Muscle of leg (tissue), 16 donors: ENCODE measurements at places on chromosomes 12 and 14. TPM values are rescaled to one million over a fixed set of nuclear protein-coding genes. Genes with fewer than 3 reads are reported as not detected.

DNA sequence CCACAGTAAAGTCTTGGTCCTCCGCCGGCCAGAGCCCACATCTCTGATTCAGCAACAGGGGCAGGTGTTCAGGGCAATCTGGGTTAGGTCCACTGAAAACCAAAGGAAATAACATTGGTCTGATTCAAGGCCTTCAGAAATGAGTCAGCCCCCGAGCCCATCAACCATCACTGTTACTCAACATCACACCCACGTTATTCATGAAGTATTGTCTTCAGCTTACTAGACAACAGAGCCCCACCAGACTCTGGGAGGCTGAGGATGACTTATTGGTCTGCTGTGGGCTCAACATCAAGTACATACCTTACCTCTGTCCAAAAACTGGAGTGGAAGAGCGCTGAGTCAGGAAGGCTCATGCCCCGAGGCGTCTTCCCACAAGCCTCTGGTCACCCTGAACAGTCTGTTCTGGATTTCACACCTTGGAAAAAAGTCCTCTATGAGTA lies 97.5 kb downstream of the ZFP36L1 start:
- H3K4me1 ChIP-seq: peaks cover 27% of the 10 kb centered on the region
- no peak for DNase-seq
- H3K27me3 ChIP-seq: no peaks in the 10 kb centered on the region
- H3K4me3 ChIP-seq: no peak overlapping the region
- no peaks in the 10 kb centered on the region for H3K36me3 ChIP-seq

DNA sequence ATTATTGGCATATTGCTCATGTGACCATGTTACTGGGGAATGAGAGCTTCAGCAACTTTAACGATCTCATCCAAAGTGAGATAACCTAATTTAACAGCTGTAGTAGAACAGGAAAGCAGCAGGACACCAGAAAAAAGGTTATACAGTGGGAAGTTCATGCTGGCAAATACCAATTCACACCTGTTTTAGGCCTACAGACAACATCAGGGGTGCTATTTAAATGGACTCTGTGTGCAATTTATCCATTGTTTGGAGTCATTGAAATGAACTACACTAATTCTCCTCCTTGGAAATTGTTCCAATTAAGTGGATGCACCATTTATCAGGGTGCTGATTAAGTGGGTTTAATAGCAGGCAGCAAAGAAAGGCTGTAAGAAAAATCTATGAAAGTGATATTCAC lies 424.4 kb upstream of the LMO3 start:
- H3K27me3 ChIP-seq: no peaks in the 10 kb centered on the region
- H3K4me1 ChIP-seq: no peaks in the 10 kb centered on the region
- DNase-seq: no peak
- no peak overlapping the region for H3K4me3 ChIP-seq
- H3K27ac ChIP-seq: no peak overlapping the region
- no peaks in the 10 kb centered on the region for H3K36me3 ChIP-seq

- no peaks in the 10 kb centered on the region for H3K27me3 ChIP-seq
- H3K27ac ChIP-seq: no peak overlapping the region
- no peaks in the 10 kb centered on the region for H3K36me3 ChIP-seq
- no peak for DNase-seq
These were observed 110.4 kb upstream of the CPSF6 start for GRCh38 chr12:69129017-69129416.

DNA sequence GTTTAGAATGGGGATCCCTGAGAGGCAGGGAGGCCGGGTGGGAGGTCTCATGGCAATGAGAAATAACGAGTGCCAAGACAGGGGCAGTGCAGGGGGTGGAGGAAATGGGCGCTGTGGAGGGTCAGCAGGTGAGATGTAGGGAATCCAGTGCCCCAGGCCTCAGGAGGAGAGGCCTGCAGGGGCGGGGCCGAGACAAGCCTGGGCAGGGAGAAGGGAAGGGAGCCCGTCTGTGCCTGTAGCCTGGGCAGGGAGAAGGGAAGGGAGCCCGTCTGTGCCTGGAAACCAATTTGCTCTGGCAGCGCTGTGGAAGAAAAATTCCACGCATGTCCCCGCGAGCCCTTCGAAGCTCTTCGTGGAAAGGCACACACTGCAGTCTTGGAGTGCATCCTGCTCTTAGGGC lies 10.6 kb upstream of the NCOR2 start:
- DNase-seq: no peak
- H3K4me3 ChIP-seq: no peak overlapping the region
- peaks cover 3% of the 10 kb centered on the region for H3K27me3 ChIP-seq
- H3K27ac ChIP-seq: no peak overlapping the region

- DNase-seq: no peak
- H3K4me1 ChIP-seq: peaks cover 9% of the 10 kb centered on the region
- H3K27ac ChIP-seq: no peak overlapping the region
- H3K36me3 ChIP-seq: no peaks in the 10 kb centered on the region
- no peaks in the 10 kb centered on the region for H3K27me3 ChIP-seq
These were observed 72.5 kb upstream of the ATP2B1 start for GRCh38 chr12:89781156-89781555.

- no peak overlapping the region for H3K27ac ChIP-seq
- no peaks in the 10 kb centered on the region for H3K4me1 ChIP-seq
- H3K4me3 ChIP-seq: no peak overlapping the region
- H3K36me3 ChIP-seq: no peaks in the 10 kb centered on the region
These were observed 71.0 kb downstream of the PHETA1 start for GRCh38 chr12:111297703-111298426.

DNA sequence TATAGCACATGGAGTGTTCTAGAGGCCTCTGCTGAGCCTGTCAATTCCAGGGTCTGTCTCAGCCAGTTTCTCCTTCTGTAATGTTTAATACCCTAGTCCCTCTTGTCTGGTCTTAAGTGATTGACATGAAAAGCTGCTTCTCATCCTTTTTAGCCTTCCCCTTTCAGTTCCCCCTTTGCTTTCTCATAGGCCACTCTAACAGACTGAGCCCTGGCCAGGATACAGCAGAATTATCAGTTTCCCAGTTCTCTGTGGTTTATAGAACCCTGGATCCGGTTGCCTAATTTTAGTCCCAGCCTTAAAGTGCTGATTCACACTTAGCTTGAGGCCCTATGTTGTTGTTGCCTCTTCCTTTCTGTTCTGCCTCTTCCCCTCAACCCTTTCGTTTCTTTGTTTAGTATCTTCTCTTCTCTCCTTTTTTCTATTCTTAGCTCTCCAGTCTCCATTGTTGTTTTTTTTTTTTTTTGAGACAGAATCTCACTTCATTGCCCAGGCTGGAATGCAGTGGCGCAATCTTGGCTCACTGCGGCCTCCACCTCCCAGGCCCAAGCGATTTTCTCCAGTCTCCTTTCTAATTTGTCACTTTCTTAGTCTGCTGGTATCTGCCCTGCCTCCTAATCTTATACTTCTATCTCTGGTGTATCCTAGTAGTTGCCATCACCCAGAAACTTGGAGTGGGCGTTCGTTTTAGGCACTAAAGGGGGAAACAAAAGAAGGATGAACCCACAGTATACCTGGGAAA lies 2.9 kb upstream of the BIN2 start:
- H3K4me3 ChIP-seq: no peak overlapping the region
- no peaks in the 10 kb centered on the region for H3K36me3 ChIP-seq
- no peak overlapping the region for H3K27ac ChIP-seq
- peak; percentile 82 for DNase-seq
- peaks cover 2% of the 10 kb centered on the region for H3K27me3 ChIP-seq

GRCh38 chr12:570435-570920 lies 92.8 kb downstream of the NINJ2 start:
- peak; percentile 86 for DNase-seq
- peak overlapping the region; percentile 72 for H3K4me3 ChIP-seq
- H3K36me3 ChIP-seq: no peaks in the 10 kb centered on the region
- peak overlapping the region; percentile 84 for H3K27ac ChIP-seq

- no peaks in the 10 kb centered on the region for H3K36me3 ChIP-seq
- no peaks in the 10 kb centered on the region for H3K27me3 ChIP-seq
- H3K4me1 ChIP-seq: no peaks in the 10 kb centered on the region
- no peak overlapping the region for H3K27ac ChIP-seq
These were observed 74.9 kb downstream of the RMST start for GRCh38 chr12:97537501-97537900.

DNA sequence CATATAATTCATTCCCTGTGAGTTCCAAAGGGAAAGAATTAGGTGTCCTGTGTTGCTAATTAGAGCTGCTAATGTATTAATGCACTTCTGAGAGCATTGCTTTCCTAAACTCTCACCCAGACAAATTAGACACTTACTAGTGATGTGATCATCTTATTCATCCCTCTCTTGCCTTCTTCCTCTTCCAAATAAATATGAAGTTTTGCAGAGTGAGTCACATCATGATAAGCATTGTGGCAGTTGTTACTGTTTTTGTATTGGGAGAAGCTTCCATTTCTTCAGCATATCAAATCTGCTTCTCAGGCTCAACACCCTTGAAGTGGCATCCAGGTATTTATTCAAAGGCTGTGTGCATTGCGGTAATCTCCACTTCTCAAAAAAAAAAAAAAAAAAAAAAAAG lies 37.3 kb upstream of the E2F7 start:
- H3K27me3 ChIP-seq: no peaks in the 10 kb centered on the region
- DNase-seq: no peak
- no peak overlapping the region for H3K4me3 ChIP-seq

- no peak overlapping the region for H3K4me3 ChIP-seq
- no peaks in the 10 kb centered on the region for H3K36me3 ChIP-seq
- no peak for DNase-seq
- no peaks in the 10 kb centered on the region for H3K27me3 ChIP-seq
- no peaks in the 10 kb centered on the region for H3K4me1 ChIP-seq
- no peak overlapping the region for H3K27ac ChIP-seq
These were observed 38.6 kb downstream of the GLT1D1 start for GRCh38 chr12:128891856-128892255.

DNA sequence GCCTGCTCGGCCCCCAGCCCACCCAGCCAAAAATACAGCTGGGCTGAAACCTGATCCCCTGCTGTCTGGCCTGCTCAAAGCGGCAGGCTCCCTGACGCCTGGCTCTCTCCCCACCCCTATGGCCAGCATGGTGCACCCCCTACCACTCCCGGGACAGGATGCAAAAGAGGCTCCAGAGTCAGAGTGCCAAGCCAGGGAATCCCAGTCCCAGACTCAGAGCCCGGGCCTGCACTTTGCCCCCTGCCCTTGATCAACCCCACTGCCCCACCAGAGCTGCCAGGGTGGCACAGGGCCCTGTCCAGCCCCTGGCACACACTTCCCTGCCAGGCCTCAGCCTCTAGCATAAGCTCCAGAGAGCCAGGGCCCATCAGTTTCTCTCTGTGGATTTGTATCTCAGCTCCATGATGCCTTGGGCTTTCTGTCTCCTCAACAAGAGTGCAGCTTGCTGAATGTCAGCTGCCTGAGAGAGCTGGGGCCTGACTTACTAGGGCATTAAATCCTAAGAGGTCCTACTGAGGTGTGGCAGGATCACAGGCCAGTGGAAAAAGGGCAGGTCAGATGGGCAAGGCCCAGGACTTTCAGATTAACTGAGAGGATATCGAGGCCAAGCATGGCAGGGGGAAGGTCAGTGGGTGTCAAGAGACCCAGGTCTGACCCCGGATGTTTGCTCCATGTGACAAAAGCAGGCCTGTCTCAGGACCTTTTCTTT lies 13.9 kb downstream of the ACVRL1 start:
- H3K4me3 ChIP-seq: no peak overlapping the region
- peak overlapping the region; percentile 63 for H3K27ac ChIP-seq
- H3K4me1 ChIP-seq: peaks cover 75% of the 10 kb centered on the region
- H3K27me3 ChIP-seq: peaks cover 2% of the 10 kb centered on the region

- DNase-seq: peak; percentile 70
- peaks cover 40% of the 10 kb centered on the region for H3K4me1 ChIP-seq
- H3K27ac ChIP-seq: no peak overlapping the region
- peaks cover 3% of the 10 kb centered on the region for H3K27me3 ChIP-seq
- peaks cover 55% of the 10 kb centered on the region for H3K36me3 ChIP-seq
These were observed 4.9 kb downstream of the NFATC4 start for GRCh38 chr14:24372701-24373416.

The DAO gene
- 0.09 TPM for total RNA-seq

The ASB8 gene
- total RNA-seq: 36.2 TPM

The CS gene
- 93.5 TPM for total RNA-seq

The FOXN3 gene
- 63.4 TPM for total RNA-seq

The DDN gene
- total RNA-seq: 19.2 TPM

The OR6C2 gene
- not detected for total RNA-seq

The LGR5 gene
- total RNA-seq: 7.2 TPM

The SDSL gene
- total RNA-seq: 0.53 TPM
